Stimulated activated CD4-positive, alpha-beta T cell treated with anti-CD3 and anti-CD28 coated beads, Interleukin-2, amount 100 ng/mL, for 4 hours (primary cell): ENCODE measurements at places on chromosomes 7 and 10.

- DNase-seq: no peak
These were observed 6.2 kb downstream of the ZYX start for GRCh38 chr7:143387156-143387975.

DNA sequence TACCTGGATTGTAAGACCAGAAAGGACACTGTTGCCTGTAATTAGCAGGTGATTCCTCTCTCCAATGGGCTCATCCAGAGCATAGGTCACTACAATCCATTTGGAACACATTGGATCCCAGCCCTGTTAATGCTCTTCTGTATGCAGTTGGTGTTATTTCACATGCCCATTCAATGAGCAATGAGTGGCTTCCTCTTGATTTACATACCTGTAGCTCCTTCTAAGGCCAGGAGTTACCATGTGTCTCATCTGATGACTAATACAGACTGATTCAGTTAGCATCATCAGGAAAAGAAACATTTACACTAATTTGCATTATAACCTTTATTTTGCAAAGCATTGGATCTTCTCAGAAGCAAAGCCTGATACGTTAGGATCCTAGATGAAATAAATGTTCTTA lies 83.1 kb upstream of the NPVF start:
- no peak for DNase-seq

DNA sequence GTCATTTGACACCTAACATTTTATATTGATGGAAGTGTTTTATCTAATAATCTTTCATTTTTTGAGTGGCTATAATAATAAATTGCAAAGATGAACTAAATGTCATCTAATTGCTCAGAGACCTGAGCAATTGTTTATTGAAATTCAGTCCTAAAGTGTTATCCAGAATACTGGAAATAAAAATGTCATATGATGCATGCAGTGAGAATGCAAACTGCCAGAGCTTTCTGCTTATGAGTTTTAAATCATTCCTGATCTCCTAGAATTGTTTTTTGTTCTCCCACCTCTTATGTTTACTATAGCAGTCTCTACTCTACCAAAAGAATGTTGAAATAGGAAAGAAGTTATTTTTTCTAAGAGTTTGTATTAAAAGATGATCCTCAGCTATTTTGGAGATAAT lies 116.7 kb downstream of the FOXP2 start:
- no peak for DNase-seq

DNA sequence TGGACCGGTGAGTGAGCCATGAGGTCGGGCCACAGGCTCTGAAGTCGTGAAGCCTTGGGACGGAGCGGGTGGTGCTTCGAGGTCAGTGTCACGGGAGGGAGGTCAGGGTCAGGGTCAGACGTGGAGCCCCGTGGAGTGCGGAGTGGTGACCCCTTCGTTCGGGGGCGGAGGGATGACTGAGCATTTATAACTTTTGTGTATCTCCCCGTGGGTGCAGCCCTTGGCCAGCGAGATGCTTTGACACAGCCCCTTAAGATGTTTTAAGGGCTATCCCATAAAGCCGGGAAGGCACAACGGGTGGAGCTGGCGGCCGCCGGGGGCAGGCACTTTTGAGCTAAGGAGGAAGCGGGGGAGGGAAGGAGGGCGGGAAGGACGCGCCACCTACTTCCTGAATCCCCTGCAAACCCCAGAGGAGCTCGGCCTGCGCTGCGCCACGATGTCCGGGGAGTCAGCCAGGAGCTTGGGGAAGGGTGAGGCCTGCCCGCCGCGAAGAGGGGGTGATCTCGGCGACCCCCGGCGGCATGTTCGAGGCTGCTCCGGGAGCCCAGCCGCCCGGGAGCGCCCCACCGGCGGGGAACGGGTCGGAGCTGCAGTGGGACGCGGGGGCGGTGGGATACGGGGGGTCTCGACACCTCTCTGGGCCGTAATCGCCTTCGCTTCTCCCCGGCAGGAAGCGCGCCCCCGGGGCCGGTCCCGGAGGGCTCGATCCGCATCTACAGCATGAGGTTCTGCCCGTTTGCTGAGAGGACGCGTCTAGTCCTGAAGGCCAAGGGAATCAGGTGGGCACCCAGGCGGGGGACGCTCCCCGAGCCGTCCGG lies at the start of gene GSTO1:
Gene GSTO1 (plus strand): TSS at position 400 of the 818 bp plus-strand sequence. CDS start 37 bp downstream, at position 437.
- DNase-seq: no peak

GRCh38 chr10:112999102-112999501 lies 49.1 kb downstream of the TCF7L2 start:
- DNase-seq: no peak

- DNase-seq: no peak
These were observed 452.3 kb upstream of the GALNT17 start for GRCh38 chr7:70679661-70680060.
